ENCODE measurements at places on chromosomes 16 and 17.

- no peak for DNase-seq
These were observed 38.4 kb downstream of the UTP18 start for GRCh38 chr17:51298508-51299371.

- no peak for DNase-seq
These were observed 58.7 kb downstream of the CENPV start for GRCh38 chr17:16294560-16294959.

GRCh38 chr17:40778461-40778860 lies 3.9 kb downstream of the KRT27 start:
- DNase-seq: no peak

- DNase-seq: no peak
These were observed 14.0 kb downstream of the GRIN2A start for GRCh38 chr16:10168258-10168657.
